ENCODE measurements at places on chromosomes 3 and 15. TPM values are rescaled to one million over a fixed set of nuclear protein-coding genes. Genes with fewer than 3 reads are reported as not detected.

The KLHL40 gene
- not detected for total RNA-seq

The GATM gene
- under 0.01 TPM for total RNA-seq

The ERICH6 gene
- 0.35 TPM for total RNA-seq

The SEMA3F gene
- 7.8 TPM for total RNA-seq

The GOLGA6B gene
- total RNA-seq = not detected

The HTR3E gene
- not detected for total RNA-seq

The SLC51A gene
- total RNA-seq = not detected

The GAP43 gene
- not detected for total RNA-seq

The UBA7 gene
- total RNA-seq = 36.3 TPM

The TGM4 gene
- total RNA-seq = not detected

The SLC22A14 gene
- total RNA-seq = not detected

The NR2E3 gene
- 0.18 TPM for total RNA-seq

The SPATA12 gene
- total RNA-seq = not detected

The GPR62 gene
- total RNA-seq = not detected

The OTOL1 gene
- not detected for total RNA-seq

The GABRB3 gene
- total RNA-seq = 0.71 TPM

The PLXNB1 gene
- total RNA-seq = 18.2 TPM

The CDCP1 gene
- total RNA-seq = 7.2 TPM

The SNX22 gene
- 0.18 TPM for total RNA-seq

The SCN11A gene
- total RNA-seq = not detected

The CLRN1 gene
- total RNA-seq = not detected

The RFX7 gene
- 4.9 TPM for total RNA-seq

The SV2B gene
- not detected for total RNA-seq

The SMCO1 gene
- total RNA-seq = not detected

The PROK2 gene
- total RNA-seq = not detected

The PPP1R14D gene
- not detected for total RNA-seq
